NK-92 treated with Interleukin-12 subunit alpha and Interleukin-12 subunit beta, amount 100 ng/mL, for 24 hours (cell line): ENCODE measurements at places on chromosomes 11 and 22.

- no peak for DNase-seq
These were observed 6.0 kb upstream of the SYT7 start for GRCh38 chr11:61586792-61587430.

GRCh38 chr11:28108958-28109357 lies 770 bp downstream of the METTL15 start:
- no peak for DNase-seq

GRCh38 chr11:88813233-88813915 lies 252.4 kb downstream of the GRM5 start:
- DNase-seq, result no peak

GRCh38 chr11:32279672-32280071 lies 155.7 kb downstream of the WT1 start:
- no peak for DNase-seq

DNA sequence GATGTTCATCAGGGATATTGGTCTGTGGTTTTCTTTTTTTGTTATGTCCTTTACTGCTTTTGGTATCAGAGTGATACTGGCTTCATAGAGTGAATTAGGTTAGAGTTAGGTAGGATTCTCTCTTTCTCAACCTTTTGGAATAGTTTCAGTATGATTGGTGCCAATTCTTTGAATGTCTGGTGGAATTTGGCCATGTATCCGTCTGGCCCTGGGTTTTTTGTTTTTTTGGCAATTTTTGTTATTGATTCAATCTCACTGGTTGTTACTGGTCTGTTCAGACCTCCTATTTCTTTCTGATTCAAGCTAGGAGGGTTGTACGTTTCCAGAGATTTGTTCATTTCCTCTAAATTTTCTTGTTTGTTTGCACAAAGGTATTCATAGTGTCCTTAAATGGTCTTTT lies 54.4 kb downstream of the ATXN10 start:
- no peak for DNase-seq

DNA sequence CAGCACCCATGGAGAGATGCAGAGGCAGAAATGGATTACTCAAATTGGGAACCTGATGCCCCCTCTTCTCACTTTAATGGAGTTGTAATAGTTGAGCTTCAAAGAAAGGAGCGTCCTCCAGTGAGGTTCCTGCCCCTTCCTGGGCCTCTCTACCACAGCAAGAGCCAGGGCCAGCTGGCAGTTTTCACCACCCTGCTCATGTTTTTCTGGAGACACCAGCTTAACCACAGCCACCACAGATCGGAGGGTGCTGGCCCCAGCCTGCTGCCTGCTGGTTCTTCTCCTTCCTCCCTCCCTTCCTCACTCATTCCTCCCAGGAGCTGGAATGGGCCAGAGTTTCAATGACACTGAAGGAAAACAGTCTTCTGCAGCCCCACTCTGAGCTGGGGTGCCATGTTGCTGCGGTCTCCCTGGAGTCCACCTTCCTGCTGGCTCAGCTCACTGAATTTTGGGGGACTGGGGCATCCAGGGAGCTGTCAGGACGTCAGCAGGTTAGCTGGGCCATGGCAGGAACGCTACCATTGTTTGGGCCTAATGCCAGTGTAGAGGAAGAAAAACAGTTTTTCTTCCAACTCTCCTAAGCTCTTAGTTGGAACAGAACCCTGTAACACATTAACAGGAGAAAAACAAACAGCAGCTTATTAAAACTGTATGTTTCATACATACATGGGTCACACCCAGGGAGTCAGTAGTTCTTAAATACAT lies 57.7 kb downstream of the TRAF6 start:
- no peak for DNase-seq

DNA sequence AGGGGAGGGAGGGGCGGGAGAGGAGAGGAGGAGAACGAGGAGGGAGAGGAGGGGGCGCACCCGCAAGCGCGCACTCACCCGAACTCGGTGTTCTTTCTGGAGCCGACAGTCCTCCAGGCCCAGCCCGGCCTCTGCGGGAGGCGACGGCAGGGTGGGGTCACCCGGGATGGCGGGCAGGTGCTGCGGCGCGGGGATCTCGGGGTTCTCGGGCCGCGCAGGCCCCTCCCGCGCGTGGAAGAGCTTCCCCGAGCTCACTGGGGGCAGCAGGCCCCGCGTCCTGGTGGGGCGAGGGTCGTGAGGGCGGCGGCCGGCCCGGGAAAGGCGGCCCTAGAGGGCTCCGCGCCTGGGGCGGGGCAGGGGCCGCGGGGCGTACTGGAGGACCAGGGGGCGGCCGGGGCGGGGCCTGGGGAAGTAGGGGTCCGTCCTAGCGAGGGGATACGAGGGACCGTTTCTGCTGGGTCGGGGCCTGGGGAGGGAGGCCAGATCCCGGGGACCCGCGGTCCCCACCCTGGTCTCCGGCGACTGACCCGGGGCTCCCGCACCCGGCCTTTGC lies 5.2 kb downstream of the LMNTD2 start:
- no peak for DNase-seq

DNA sequence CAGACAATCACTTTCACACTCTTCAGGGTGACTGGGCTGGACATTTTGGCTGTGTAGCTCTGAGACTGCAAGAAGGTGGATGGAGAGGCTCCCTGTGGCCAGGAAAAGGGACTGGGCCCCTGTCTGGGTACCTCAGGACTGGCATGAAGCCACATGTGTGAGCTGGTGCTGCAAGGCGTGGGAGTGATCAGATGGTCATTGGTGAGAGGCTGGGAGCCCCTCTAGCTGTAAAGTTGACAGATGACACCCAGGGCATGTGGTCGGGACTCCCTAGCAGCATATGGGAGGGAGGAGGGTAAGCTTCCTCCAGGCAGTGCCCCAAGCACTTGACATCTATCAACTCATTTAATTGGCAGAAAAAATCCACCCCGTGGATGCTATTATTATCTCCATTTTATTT lies 18.9 kb upstream of the CABP2 start:
- no peak for DNase-seq

GRCh38 chr11:36034551-36035331 lies 90.9 kb downstream of the LDLRAD3 start:
- no peak for DNase-seq

- no peak for DNase-seq
These were observed 7.3 kb downstream of the KCNJ1 start for GRCh38 chr11:128859563-128860441.

- no peak for DNase-seq
These were observed 1.1 kb upstream of the PPFIBP2 start for GRCh38 chr11:7512525-7513233.
